ENCODE measurements at places on chromosomes 4 and X. TPM values are rescaled to one million over a fixed set of nuclear protein-coding genes. Genes with fewer than 3 reads are reported as not detected.
A peak's percentile ranks its signal among the peaks of the same experiment; 100 is the strongest.

HSFX1 gene
- total RNA-seq: 2.4 TPM

GRCh38 chrX:110852180-110852579, 56.6 kb upstream of the CHRDL1 start:
- no peaks in the 10 kb centered on the region for H3K36me3 ChIP-seq
- no peak overlapping the region for H3K27ac ChIP-seq
- H3K4me1 ChIP-seq: no peaks in the 10 kb centered on the region
- H3K27me3 ChIP-seq: no peaks in the 10 kb centered on the region
- no peak overlapping the region for H3K4me3 ChIP-seq
- peak; percentile 61 for DNase-seq

GASK1B gene
- 2.6 TPM for total RNA-seq

AREG gene
- not detected for total RNA-seq

- H3K27me3 ChIP-seq: no peaks in the 10 kb centered on the region
- no peaks in the 10 kb centered on the region for H3K36me3 ChIP-seq
- no peak overlapping the region for H3K27ac ChIP-seq
- no peak overlapping the region for H3K4me3 ChIP-seq
- peaks cover 3% of the 10 kb centered on the region for H3K4me1 ChIP-seq
Observed at GRCh38 chr4:81353861-81354260, 117.8 kb downstream of the RASGEF1B start.

GRCh38 chrX:111837197-111837596, 38.8 kb upstream of the TRPC5OS start:
- no peak overlapping the region for H3K4me3 ChIP-seq
- H3K36me3 ChIP-seq: no peaks in the 10 kb centered on the region
- H3K4me1 ChIP-seq: no peaks in the 10 kb centered on the region
- H3K27me3 ChIP-seq: no peaks in the 10 kb centered on the region

GRCh38 chr4:134147941-134148340, 53.6 kb downstream of the PABPC4L start:
- no peak overlapping the region for H3K27ac ChIP-seq
- H3K36me3 ChIP-seq: no peaks in the 10 kb centered on the region
- no peak for DNase-seq
- H3K4me1 ChIP-seq: peaks cover 3% of the 10 kb centered on the region
- H3K27me3 ChIP-seq: no peaks in the 10 kb centered on the region

- H3K36me3 ChIP-seq: no peaks in the 10 kb centered on the region
- H3K27me3 ChIP-seq: peaks cover 5% of the 10 kb centered on the region
- H3K27ac ChIP-seq: no peak overlapping the region
- no peak for DNase-seq
- H3K4me1 ChIP-seq: peaks cover 12% of the 10 kb centered on the region
- no peak overlapping the region for H3K4me3 ChIP-seq
Observed at GRCh38 chr4:140257461-140258305, 103.7 kb upstream of the MAML3 start.

GRCh38 chrX:74246524-74246923, 57.5 kb upstream of the ZCCHC13 start:
- no peak overlapping the region for H3K27ac ChIP-seq
- DNase-seq: no peak
- no peak overlapping the region for H3K4me3 ChIP-seq

DNA sequence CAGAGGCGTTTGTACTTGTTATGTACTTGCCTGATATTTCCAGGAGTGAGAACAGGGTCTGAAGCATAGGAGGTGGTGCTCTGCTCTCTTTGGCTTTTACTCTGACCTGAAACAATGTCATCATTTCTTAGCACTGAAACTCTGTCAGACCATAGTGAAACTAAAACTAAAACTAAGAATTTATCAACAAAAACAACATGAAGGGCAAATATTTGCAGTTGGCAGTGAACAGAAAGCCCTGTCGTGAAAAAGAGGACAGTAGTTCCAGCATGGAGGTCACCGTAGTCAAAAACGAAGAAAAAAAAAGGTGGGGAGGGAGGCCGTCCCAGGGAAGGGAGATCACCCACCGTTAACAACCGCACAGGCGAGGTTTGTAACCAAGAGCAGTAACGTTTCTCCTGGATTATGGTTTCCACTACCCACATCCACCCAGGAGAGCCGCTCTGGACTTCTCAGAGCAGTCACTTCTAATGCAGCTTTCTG, 97.5 kb downstream of the ANK2 start:
- H3K4me3 ChIP-seq: no peak overlapping the region
- no peaks in the 10 kb centered on the region for H3K27me3 ChIP-seq
- no peak for DNase-seq
- peaks cover 11% of the 10 kb centered on the region for H3K4me1 ChIP-seq
- H3K36me3 ChIP-seq: no peaks in the 10 kb centered on the region
- no peak overlapping the region for H3K27ac ChIP-seq

DNA sequence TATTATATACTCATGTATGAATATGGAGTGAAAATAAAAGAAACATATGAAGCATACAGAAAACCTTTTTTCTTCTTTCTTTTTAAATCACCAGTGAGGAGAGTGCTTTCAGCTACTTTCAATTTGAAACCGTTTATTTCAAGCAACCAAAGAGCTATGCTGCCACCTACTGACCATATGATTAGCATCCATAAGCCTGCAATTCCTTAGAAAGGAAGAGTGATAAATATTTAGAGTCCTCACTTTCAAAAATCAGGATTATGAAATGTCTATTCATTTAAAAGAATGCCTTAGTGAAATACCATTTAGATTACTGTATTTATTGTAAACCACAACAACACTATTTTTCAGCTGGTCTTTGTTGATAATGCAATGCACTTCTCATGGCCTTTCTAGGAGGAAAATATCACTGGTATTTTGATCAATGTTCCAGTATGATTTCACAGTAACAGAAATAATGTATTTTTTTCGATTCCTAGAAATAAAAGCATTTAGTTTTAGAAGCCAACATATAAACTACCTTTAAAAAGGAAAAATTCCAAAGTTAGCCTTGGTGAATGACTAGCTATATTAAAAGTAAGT, 667.6 kb downstream of the PCDH18 start:
- H3K27me3 ChIP-seq: no peaks in the 10 kb centered on the region
- no peak overlapping the region for H3K27ac ChIP-seq

DNA sequence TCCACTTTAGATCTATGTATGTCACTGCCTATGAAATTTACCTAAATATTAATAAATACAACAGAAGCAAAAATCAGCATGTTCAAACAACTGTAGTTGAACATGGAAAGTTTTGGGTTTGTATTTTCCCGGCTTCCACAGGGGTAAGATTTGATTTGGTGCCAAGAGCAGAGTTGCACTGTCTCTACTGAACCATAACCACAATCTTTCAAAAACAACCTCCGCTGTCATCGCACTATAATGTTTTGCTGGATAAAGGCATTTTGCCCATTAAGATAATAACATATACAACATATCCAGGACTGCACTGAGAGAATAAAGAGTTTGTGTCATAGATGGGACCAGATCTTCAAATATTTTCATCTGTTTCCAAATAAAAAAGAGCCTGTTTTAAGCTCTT, 94.9 kb downstream of the TENM3 start:
- no peaks in the 10 kb centered on the region for H3K4me1 ChIP-seq
- H3K36me3 ChIP-seq: no peaks in the 10 kb centered on the region
- no peak overlapping the region for H3K4me3 ChIP-seq
- peaks cover 6% of the 10 kb centered on the region for H3K27me3 ChIP-seq
- no peak for DNase-seq

EGFL6 gene
- 0.19 TPM for total RNA-seq

FHIP1A gene
- total RNA-seq: 29.2 TPM

DNA sequence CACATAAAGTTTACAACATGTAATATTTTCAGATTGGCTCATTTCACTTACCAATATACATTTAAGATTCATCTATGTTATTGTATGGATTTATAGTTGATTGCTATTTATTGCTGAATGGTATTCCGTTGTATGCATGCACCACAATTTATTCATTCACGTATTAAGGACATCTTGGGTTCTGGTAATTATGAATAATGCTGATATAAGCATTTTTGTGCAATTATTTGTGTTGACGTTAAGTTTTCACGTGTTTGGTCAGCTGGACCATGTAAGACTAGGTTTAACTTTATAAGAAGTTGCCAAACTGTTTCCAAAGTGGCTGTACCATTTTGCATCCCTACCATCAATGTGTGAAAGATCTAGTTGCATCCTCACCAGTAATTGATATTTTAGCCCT, 35.1 kb downstream of the MAGEB10 start:
- no peak overlapping the region for H3K27ac ChIP-seq
- H3K4me1 ChIP-seq: no peaks in the 10 kb centered on the region
- no peaks in the 10 kb centered on the region for H3K27me3 ChIP-seq
- no peak overlapping the region for H3K4me3 ChIP-seq
- no peaks in the 10 kb centered on the region for H3K36me3 ChIP-seq

GRCh38 chrX:41289095-41289494, 44.9 kb upstream of the DDX3X start:
- no peak overlapping the region for H3K4me3 ChIP-seq
- H3K27ac ChIP-seq: peak overlapping the region; percentile 38
- no peaks in the 10 kb centered on the region for H3K4me1 ChIP-seq
- no peaks in the 10 kb centered on the region for H3K36me3 ChIP-seq
- H3K27me3 ChIP-seq: no peaks in the 10 kb centered on the region

FGFRL1 gene
- 29.3 TPM for total RNA-seq

DNA sequence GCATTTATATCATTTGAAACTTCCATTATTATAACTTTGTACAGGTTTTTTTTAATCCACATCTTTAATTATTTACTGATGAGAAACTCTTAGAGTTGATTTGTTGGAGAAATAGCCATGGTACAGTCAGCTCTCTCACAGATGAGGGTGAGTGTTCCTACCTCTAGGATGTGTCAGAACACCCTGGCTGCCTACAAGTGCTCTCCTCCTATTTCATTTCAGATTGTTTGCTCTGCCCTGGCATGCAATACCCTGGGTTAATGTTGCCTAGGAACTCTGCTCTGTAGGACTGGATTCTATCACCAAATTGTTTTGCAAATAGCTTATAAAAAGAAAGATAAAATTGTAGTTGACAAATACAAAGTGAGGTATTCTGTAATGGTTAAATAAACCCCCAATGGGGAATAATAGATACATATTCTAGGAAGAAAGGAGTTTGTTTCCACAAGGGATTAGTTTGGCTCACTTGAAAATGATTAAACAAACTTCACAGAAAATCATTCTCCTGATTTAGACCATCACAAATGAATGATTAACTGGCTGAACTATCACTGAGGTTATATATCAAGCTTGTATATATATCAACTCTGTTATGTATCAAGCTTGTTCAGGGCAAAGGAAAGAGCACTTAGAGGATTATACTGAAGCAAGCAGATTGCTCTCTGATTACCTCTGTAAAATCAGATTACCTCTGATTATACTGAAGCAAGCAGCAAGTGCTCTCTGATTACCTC, 150.0 kb downstream of the PDE5A start:
- H3K27ac ChIP-seq: no peak overlapping the region
- peaks cover 60% of the 10 kb centered on the region for H3K36me3 ChIP-seq
- no peaks in the 10 kb centered on the region for H3K27me3 ChIP-seq
- peaks cover 4% of the 10 kb centered on the region for H3K4me1 ChIP-seq
- no peak overlapping the region for H3K4me3 ChIP-seq

- H3K4me1 ChIP-seq: no peaks in the 10 kb centered on the region
- no peaks in the 10 kb centered on the region for H3K36me3 ChIP-seq
- no peak overlapping the region for H3K27ac ChIP-seq
- no peaks in the 10 kb centered on the region for H3K27me3 ChIP-seq
- no peak for DNase-seq
Observed at GRCh38 chr4:25123236-25123635, 37.0 kb downstream of the SEPSECS start.

DNA sequence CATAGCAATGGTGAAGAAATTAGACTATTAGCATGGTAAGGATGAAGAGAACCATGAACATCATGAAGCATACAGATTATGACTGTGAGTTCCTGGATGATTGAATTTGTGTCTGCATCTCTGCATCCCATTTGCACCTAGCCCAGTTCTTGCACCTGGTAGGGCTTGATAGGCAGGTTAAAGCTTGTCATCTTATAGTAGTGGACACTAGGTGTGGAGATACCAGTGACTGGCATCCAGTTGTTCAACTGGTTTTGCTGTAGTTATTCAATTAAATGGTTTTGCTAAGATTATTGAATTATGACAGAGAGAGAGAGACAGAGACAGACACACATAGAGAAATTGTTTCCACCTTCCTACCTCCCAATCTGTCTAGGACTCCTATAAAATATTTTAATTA, 5.0 kb downstream of the ADH7 start:
- no peak overlapping the region for H3K4me3 ChIP-seq
- no peak for DNase-seq
- H3K4me1 ChIP-seq: no peaks in the 10 kb centered on the region
- no peaks in the 10 kb centered on the region for H3K27me3 ChIP-seq

CCDC110 gene
- total RNA-seq: 0.26 TPM

- peaks cover under 1% of the 10 kb centered on the region for H3K4me1 ChIP-seq
- H3K27ac ChIP-seq: no peak overlapping the region
- no peaks in the 10 kb centered on the region for H3K27me3 ChIP-seq
- no peak overlapping the region for H3K4me3 ChIP-seq
Observed at GRCh38 chrX:110006161-110006560, 3.2 kb downstream of the TMEM164 start.

- no peak overlapping the region for H3K27ac ChIP-seq
- no peaks in the 10 kb centered on the region for H3K27me3 ChIP-seq
- DNase-seq: no peak
- no peaks in the 10 kb centered on the region for H3K36me3 ChIP-seq
Observed at GRCh38 chrX:79409657-79410056, 42.5 kb upstream of the ITM2A start.

GRCh38 chr4:138627096-138627495, 384.9 kb upstream of the SLC7A11 start:
- H3K27ac ChIP-seq: no peak overlapping the region
- no peak overlapping the region for H3K4me3 ChIP-seq
- DNase-seq: no peak

GRCh38 chrX:10381193-10381592, 224.4 kb downstream of the CLCN4 start:
- H3K4me3 ChIP-seq: no peak overlapping the region
- H3K4me1 ChIP-seq: no peaks in the 10 kb centered on the region
- DNase-seq: no peak
- H3K27ac ChIP-seq: peak overlapping the region; percentile 2
- H3K27me3 ChIP-seq: no peaks in the 10 kb centered on the region

All from endodermal cell (in vitro differentiated cells).